ENCODE measurements at places on chromosomes 6 and 20.

DNA sequence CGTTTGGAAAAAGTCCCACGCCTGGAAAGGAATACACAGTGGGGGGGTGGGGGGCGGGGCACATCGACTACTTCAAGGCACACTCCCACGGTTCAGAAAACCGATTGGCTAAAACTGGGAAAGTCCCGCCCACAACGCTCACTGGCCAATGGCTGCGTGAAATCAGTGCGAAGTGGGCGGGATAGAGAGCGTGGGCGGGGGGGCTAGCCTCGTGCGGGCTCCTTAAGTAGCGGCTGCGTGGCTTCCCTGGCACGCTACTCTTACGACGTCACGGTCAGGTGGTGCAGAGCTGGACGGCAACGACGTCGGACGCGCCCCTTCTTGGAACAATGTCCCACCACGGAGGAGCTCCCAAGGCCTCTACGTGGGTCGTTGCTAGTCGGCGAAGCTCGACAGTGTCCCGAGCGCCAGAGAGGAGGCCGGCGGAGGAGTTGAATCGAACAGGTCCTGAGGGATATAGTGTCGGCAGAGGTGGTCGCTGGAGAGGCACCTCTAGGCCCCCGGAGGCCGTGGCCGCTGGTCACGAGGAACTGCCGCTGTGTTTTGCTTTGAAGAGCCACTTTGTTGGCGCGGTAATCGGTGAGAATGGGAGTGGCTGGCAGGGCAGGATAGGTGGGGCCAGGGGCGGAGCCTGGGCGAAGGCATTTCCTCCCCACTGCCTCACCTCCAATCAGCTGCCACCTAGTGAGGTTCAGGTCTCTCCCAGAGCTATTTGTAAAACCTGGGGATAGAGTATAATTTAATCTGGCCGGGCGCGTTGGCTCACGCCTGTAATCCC, at the start of gene DDX43:
Gene DDX43, plus strand, starts transcription at position 252 of the 778 bp plus-strand sequence. Its CDS starts 78 bp downstream, at position 330.
- no peak for DNase-seq

GRCh38 chr6:105359419-105360370, 43.2 kb downstream of the PREP start:
- no peak for DNase-seq

DNA sequence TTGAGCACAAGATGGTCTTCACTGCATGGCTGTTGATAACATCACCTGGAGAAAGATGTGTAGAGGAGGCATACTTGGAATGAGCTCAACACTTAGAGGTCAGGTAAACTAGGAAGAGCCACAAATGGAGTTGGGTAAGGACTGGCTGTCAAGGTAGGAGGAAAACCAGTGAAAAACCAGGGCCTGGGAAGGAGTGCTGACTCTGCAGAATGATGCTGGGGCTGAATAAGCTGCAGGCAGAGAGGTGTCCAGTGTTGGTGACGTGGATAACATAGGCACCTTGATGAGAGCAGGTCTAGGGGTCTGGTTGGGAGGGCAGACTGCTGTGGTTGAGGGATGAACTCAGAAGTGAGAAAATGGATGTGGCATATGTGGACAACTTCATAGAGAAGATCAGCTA, 160.2 kb downstream of the CARMIL1 start:
- no peak for DNase-seq

- no peak for DNase-seq
Measured at GRCh38 chr6:30311101-30311500, 15.6 kb upstream of the TRIM39 start.

GRCh38 chr6:21844120-21844917, 250.8 kb downstream of the SOX4 start:
- no peak for DNase-seq

DNA sequence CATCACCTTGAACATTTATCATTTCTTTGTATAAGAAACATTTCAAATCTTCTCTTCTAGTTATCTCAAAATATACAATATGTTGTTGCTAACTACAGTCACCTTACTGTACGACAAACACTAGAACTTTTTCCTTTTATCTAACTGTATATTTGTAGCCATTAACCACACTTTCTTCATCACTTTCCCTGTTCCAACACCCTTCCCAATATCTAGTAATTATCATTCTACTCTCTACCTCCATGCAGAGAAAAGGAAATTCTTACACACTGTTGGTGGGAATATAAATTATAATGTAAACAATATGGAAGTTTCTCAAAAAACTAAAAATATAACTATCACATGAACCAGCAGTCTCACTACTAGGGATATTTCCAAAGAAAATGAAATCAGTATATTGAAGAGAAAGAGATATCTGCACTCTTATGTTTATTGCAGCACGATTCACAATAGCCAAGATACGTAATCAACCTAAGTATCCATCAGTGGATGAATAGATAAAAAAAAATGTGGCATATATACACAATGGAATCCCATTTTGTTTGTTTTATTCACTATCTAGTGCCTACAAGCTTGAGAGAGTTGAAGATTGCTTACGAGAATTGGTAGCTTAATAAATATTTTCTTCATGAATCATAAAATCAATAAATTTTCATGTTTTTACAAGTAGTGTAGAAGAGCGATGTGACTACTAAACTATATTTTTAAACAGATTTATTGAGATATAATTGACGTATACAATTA, 2.4 kb downstream of the RHAG start:
- DNase-seq = no peak

DNA sequence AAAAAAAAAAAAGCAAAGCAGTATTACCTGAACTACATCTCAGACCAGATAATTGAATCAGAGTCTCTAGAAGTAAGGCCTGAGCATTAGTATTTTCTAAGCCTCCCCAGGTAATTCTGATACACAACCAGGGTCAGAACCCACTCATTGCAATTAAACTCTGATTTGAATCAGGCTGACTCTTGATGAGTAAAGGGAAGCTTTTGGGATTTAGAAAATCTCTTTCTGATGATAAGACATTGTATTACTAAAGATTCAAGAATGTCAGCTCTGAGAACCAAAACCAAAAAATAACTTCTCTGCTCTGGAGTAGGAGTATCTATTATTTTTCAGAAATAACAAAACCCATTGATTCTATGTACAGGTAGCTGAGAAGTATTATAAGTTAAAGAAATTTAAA, 100.1 kb upstream of the COL21A1 start:
- DNase-seq = no peak

GRCh38 chr6:159642995-159643394, 50.0 kb downstream of the SOD2 start:
- DNase-seq = no peak

DNA sequence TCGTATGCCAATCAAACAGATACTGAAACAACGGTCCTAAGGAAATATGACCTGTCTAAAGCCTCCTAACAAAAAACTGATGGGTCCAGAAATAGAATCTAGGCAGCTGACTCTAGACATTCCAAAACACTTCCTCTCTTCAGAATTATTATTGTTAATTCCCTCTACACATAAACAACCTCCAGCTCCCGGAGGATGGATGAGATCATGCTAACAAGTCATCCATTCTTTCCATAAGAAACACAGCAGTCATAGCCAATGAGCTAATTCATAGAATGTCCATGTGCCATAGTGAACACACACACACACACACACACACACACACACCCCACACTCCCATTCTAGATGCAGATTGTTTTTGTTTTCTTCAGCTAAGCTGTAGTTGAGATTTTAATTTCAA, 44.3 kb downstream of the HDGFL1 start:
- DNase-seq = no peak

GRCh38 chr6:7693827-7694226, 32.1 kb upstream of the BMP6 start:
- no peak for DNase-seq

- peak; percentile 74 for DNase-seq
Measured at GRCh38 chr6:37698264-37699137, 818 bp upstream of the MDGA1 start.

DNA sequence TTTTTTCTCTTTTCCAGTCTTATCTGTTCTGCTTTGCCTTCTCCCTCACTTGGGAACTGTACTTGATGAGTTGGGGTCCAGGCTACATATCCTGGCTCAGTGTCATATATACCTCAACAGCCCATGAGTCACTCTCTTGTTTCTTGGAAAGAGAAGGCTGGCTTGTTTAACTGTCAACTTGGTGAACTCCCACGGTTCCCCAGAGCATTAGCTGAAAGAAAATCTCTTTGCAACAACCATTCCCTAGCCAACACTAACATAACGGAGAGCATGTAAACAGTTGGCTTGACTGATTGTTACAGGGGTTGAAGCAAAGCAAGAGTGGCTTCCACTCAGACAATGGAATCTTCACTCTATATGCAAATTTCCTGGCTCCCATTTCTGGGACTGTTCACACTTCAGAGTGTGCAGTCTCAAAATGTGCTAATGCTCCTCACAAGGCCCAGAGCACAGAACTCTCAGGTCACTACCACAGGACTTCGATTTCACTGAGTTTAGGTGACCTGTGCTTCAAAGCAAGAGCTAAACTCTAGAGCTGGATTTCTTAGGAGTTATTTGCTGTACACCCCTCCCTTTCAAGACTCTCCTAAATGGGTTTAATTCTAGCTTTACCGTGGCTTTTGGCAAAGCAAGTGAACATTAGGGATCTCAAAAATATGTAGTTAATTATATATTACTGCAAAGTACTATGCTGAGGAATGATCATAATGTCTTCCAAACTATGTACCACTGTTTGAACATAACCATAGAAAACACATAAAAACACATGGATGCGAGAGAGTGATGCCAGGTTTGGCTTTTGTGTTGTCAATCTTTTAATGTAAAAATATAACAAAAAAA, 609.8 kb downstream of the RFPL4B start:
- DNase-seq = no peak

Measured in NCI-H748 treated with DMSO at 0.1 percent for 48 hours (cell line).